ENCODE measurements at places on chromosomes 7 and 10. TPM values are rescaled to one million over a fixed set of nuclear protein-coding genes. Genes with fewer than 3 reads are reported as not detected.
A peak's percentile ranks its signal among the peaks of the same experiment; 100 is the strongest.

The ZNRF2 gene
- total RNA-seq = 26.8 TPM

DNA sequence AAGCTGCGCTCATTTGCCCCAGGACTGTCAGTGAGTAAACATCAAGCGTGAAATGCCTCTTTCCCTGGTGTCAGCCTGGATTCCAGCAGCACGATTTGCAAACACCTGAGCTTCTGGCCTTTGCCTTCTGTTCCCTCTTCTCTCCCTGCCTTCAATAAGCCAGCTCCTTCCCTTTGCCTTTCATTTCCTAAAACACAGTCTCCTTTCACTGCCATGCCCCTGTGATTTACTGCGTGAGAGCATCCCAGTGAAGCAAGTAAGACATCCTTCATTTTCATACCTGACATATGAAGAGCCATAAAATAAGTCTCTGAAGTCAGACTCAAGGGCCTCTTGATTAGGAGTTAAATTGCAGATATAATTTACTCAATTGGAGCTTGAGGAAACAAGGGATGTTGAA lies 681.8 kb downstream of the TYW1 start:
- no peak for DNase-seq

GRCh38 chr7:36663481-36663880 lies 60.8 kb downstream of the AOAH start:
- no peak for DNase-seq

DNA sequence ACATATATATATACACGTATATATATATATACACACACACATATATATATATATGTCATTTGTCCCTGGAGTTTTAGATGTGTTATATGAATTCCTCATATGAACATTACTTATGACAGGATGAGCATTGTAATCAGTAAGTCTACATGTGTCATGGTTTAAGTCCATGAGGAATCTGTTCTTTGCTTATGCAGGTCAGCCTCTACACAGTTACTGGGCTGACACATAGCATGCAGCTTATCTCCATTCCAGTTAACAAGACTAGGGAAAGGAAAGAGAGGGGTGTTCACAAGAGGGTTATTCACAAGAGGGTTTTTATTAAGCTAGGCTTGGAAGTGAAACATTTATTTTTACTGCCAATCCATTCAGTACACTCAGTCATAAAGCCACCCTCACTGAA lies 226.7 kb downstream of the SNX13 start:
- no peak for DNase-seq

The ADCYAP1R1 gene
- total RNA-seq = not detected

DNA sequence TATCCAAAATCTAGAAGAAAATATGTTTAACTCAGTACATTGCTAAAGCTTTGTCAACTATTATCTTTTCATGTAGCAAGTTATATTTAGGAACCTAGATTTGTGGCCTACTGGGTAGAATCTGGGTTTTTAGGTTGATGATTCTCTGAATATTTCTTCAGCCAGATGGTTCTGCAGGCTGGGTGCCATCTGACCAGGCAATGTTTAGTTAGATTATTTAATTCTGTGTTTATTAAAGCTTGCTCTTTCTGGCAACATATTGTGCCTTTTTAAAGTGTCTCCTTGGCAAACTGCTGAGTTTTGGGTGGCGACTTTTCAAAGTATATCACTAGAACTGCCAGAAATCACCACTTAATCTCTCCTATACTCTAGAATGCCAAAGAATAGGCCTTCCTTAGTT lies 114.1 kb downstream of the LHFPL3 start:
- DNase-seq = no peak

DNA sequence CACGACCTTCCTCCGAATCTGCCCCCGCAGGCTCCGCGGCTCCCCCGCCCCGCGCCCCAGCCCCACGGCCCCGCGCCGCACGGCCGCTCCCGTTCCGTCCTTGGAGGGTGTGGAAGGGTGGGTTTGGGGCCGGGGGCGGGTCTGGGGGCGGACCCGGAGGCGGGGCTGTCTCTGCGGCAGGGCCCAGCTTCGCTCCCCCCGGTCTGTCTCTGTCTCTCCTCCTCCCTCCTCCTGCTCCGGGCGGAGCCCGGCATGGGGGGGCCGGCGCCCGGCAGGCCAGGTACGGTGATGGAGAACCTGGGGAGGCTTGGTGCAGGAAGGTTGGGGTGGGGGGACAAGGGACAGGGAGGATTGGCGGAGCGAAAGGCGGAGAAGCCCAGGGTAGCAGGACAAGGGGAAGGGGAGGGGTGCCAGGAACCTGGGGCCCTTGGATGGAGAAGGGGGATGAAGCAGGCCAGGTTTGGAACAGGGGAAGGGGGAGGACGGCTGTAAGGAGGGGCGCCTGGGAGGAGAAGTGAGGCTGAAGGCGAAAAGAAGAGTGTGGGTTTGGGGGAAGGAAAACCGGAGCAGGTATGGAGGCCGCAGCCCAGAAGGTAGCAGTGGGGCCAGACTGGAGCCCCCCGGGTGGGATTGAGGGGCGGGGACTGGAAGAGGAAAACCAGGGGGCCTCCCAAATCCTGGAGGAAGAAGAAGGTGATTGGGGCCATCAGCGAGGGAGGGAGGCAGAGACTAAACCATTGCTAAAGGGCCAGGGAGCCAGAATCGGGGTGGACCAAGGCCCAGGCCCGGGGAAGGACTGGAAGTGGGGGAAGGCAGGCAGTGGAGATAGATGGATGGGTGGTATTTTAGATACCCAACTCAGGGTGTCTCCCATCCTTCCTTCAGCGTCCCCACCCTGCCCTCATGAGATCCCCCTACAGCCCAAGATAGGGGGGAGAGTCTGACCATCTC lies at the start of gene NYAP1:
TSS of gene NYAP1 (plus strand) at position 206 of the 951 bp plus-strand sequence. CDS start 1,385 bp downstream, outside the sequence.
- DNase-seq = peak; percentile 63

DNA sequence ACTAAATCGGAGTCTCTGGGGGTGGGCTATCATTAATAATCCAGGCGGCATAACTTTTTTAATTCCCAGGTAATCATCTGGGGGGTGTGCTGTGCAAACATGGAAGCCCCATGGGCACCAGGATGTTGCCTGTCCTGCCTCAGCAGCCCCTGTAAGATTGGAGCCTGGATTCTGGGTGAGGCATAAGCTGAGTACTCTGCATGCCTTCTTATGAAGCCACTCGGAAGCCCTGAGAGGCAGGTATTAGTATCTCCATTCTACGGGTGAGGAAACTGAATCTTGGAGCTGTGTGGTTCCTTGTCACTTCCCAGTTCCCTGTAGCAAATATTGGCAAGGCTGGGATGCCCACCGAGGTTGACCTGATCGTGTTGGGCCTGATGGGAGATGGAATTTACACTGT lies 7.4 kb upstream of the OPN4 start:
- DNase-seq = no peak

The SLC39A12 gene
- not detected for total RNA-seq

The MEIG1 gene
- total RNA-seq = not detected

The CYP26C1 gene
- 0.18 TPM for total RNA-seq

DNA sequence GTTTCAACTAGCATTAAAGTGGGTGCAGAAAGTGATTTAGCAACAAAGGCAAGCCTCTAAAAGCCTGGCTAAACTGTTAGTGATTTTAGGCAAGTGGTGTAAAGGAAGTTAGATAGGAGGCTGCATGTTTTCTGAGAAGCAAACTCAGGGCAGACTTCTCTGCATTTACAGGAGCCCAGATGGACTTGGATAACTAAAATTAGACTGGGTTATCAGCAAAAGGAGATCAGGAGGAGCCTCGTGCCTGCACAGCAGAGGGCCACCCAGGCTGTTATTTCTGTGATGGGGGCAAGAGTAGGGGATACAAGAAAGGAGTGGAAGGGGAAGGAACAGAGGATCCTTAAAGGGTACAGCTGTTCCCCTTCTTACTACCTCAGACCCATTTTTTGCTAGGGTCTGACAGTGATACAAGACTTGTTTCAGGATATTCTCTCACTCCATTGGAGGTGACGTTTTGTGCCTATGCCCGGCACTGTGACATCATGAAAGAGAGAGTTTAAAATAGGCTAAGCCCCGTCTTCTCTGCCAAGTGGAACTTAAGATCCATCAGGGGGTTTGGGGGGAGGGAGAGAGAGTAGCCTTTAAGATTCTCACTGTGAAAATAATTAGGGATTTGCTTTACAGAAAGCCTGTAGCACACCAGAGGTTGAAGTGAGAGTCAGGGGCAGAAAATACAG lies 49.6 kb upstream of the PDCD4 start:
- DNase-seq = no peak

DNA sequence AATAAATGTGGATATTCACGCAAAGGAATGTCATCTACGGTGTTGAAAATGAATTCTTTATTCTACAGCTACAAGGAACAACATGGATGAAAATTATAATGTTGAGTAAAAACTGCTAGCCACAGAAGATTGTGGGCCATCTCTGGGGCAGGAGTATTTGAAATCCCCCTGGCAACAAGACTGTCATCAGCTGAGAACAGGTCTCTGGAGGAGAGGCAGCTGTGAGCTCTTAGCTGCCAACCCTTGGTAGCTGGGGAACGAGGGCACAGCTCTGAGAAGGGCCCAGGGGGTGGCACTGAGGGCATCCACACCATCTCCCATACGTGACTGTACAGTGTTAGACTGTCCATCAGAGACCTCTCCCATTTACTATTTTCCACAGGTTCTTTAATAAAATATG lies 340.1 kb upstream of the MGMT start:
- DNase-seq = no peak

DNA sequence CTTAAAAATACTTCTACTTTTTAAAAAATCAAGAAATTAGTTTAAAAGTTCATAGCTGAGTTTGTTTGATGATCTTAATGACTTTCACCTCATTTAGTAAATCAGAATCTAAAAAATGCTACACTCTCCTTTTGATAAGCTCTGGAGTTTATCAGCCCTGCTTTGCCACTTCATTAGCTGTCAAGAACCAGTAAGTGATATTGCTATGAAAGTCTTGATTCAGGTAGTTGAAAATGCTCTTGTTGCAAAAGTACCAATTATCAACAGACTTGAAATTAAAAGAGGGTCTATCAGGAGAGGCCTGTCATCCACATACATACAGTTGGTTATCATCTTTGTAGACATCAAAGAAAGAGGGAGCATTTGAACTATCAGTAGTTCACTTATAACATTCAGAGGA lies 41.6 kb downstream of the SEMA3A start:
- no peak for DNase-seq

GRCh38 chr7:82676777-82677463 lies 233.3 kb upstream of the CACNA2D1 start:
- no peak for DNase-seq

DNA sequence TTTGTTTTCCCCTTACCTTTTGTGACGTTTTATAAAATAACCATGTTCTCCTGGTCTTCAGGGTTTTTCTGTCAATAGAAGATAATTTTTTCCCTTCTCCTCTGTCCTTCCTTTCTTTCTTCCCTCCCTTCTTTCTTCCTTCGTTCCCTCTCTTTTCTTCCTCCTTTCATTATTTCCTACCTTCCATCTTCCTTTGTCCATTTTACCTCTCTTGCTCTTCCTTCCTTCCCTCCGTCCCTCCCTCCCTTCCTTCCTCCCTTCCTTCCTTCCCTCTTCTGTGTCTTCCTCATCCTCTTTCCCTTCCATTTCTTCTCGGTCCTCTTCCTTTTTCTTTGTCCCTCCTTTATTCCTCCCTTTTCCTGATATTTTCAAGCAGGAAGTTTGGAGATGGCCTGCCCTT lies 128.2 kb downstream of the TEX36 start:
- no peak for DNase-seq

- DNase-seq = no peak
Observed at GRCh38 chr10:98300526-98301229, 32.7 kb upstream of the LOXL4 start.

The PCLO gene
- not detected for total RNA-seq

DNA sequence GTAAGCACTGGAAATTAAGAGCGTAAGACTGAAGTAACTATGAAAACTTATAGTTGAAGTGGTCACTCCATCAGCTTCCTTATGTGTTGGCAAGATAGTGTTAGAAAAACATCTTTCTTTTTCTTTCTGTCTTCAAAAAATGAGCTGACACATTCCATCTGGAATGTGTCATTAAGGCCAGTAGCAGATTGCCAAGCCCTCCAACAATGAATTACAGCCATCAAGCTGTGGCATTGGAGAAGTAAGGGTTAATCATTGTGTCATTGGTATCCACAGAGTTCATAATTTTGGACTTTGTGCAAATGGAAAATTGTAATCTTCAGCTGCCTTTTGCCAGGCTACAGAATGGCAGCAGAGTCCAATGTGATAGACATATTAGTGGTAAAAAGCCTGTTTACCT lies 926.3 kb downstream of the NRG3 start:
- DNase-seq = no peak

GRCh38 chr10:119737823-119738222 lies 12.0 kb downstream of the INPP5F start:
- DNase-seq = no peak

DNA sequence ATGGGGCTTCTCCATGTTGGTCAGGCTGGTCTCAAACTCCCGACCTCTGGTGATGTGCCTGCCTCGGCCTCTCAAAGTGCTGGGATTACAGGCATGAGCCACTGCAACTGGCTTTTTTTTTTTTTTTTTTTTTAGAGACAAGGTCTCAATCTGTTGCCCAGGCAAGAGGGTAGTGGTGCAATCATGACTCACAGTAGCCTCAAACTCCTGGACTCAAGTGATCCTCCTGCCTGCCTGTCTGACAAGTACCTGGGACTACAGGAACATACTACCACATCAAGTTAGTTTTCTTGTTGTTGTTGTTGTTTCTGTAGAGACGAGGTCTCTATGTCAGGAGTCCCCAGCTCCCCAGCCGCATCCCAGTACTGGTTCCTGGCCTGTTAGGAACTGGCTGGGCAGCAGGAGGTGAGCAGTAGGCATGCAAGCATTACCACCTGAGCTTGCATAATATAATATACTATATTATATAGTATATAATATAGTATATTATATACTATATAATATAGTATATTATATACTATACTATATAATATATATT lies 55.7 kb downstream of the TPK1 start:
- DNase-seq = no peak

GRCh38 chr7:44277391-44277790 lies 48.0 kb downstream of the CAMK2B start:
- DNase-seq = no peak

DNA sequence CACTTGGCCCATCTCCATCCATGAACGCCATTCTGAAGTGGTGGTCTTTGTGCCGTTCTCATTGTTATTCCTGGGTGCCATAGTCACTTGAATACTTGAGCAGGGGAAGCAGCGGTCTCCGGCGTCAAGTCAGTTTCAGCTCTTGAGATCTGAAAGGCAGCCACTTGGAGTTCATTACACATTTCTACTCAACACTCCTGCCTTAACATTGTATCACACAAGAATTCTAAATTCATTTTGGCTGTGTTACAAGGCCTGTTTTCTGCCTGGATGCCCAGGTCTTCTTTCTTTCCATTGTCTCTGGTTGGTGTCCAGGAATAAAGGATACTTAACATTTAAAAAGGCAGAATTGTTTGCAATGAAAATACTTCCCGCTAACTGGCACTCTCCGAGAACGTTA lies 69.0 kb upstream of the RAB11FIP2 start:
- no peak for DNase-seq

The ACSL5 gene
- total RNA-seq = 44.2 TPM

GRCh38 chr7:115911465-115911864 lies 119.1 kb downstream of the TFEC start:
- no peak for DNase-seq

Measured in T-helper 17 cell (primary cell).